ENCODE measurements at places on chromosomes 7 and 10.

- no peak for DNase-seq
Measured at GRCh38 chr10:132591166-132591971, 53.8 kb downstream of the INPP5A start.

GRCh38 chr7:94396596-94396995, 1.9 kb downstream of the COL1A2 start:
- no peak for DNase-seq

DNA sequence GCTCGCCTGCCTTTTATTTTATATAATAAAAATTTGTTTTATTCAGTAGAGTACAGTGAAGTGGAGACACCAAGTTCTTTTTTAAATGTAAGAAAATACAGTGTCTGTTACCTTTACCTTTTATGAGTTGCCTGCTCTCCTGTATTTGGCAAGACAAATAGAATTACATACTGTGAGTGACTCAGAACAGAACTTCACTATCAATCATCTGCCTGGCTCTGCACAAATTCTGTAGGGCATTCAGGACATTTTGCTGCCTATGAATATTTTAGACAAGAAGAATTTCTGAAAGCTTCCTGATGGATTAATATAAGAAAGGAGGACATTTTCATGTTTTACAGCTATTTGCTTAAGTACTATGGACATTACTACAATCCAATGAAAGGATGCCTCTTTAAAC, 135.4 kb upstream of the PHF14 start:
- no peak for DNase-seq

DNA sequence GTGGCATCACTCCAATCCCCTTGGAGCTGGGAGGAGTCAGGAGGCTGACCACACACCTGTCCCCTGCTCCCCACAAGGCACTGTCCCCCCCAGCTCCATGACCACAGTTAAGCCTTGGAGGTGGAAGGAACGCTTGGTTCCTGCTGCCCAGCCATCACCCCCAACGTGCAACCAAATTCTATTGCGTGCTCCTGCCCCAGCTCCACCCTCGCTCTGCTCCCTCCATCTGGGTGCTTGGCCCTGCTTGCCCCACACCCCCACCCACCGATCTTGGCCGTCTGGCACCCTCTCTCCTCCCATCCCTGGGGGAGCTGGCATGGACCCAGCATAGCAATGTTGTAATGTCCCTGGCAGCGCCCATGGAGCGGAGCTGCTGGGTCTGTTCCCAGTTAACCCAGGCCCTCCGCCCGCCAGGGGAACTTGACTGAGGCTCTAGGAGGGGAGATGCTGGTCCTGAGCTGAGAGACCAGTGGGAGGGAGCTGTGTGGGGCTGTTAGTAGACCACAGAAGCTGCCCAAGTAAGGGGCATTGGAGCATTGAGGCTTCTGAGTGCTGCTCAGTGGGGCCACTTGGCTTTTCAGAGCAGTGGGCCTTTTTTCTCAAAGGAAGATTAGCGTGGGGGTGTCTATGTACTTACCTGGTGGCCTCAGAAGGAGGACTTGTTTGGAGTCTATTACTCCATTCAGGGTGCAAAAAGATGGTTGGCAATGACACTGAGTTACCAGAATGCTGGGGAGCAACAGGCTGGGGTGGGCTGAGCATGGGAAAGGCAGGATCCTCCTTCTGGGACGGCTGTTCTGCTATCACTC, 1.1 kb downstream of the EPHB6 start:
- no peak for DNase-seq

DNA sequence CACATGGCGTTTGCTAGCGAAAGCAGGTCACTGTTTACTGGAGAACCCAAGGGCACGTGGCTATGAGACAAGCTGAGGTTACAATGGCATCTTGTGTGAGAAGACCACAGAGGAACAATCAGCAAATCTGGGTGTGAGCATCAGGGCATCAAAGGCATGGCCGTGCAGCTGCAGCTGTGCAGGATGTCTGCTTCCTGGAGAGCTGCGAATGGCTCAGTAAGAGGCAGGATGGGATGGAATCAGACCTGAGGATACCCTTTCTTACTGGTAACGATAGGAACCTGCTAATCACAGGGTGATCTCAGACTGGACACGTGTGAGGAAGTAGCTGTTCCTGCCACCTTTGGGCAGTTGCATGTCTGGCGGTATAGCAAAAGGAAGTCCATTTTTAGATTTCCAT, 119.5 kb downstream of the RNF216 start:
- DNase-seq: peak; percentile 48
